ENCODE measurements at places on chromosomes 7 and 10.

GRCh38 chr10:100736809-100737354 lies 8.5 kb upstream of the PAX2 start:
- DNase-seq: no peak

- DNase-seq: no peak
Observed at GRCh38 chr7:71364551-71364950, 232.6 kb downstream of the GALNT17 start.

- DNase-seq: no peak
Observed at GRCh38 chr7:92595281-92595680, 5.1 kb upstream of the FAM133B start.

- DNase-seq: no peak
Observed at GRCh38 chr7:47128700-47129099, 453.2 kb downstream of the TNS3 start.

DNA sequence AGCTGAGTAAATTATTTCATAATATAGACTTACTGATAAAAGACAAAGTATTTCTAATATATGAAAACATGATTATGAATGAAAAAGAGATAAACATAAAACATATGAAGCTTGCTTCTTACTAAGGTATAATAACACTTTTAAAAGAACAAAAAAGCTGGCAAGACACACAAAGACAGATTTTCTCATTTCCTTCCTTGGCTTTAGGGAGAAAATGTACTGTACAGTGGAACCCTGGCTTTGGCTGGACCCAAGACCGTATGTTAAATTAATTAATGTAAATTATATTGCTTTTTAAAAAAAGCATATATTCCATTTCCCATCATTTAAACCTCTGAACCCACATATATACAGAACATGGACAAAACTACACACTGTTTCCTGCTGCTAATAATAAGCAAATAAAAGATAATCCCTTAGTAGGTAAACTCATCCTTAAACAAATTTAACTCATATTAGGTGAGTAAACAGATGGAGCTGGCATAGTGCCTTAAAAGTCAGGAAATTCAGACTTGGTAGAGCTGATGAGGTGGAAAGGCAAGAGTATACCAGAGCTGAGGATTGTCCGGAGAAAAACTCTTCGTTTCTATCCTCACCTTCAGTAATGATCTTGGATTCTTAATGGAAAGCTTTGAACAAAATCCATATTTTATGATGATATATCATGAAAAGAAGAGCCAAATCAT lies 1016.4 kb upstream of the KCND2 start:
- DNase-seq: no peak

GRCh38 chr7:91434836-91435235 lies 170.6 kb downstream of the FZD1 start:
- DNase-seq: no peak

DNA sequence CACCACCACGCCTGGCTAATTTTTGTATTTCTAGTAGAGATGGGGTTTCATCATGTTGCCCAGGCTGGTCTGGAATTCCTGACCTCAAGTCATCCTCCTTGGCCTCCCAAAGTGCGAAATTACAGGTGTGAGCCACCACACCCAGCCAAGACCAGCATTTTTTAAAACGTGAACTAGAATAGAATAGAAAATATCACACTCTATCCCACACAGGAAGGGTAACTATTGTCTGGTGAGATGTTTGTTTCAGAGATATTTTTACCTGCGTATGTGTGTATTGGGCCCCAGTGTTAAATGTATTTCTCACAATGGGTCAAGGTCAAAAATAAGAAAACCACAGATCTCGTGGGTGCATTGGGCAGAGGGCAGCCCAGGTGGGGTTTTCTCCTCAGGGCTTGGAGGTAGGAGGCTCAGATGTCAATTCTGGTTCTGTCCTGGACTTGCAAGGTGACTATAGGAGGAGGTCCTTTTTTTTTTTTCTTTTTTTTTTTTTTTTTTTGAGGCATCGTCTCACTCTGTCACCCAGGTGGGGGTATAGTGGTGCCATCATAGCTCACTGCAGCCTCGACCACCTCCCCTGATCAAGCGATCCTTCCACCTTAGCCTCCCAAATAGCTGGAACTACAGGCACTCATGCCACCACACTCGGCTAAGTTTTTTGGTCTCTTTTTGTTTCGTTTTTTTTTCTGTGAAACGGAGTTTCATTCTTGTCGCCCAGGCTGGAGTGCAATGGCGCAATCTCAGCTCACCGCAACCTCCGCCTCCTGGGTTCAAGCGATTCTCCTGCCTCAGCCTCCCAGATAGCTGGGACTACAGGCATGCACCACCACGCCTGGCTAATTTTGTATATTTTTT lies 19.0 kb downstream of the SH2B2 start:
- no peak for DNase-seq

DNA sequence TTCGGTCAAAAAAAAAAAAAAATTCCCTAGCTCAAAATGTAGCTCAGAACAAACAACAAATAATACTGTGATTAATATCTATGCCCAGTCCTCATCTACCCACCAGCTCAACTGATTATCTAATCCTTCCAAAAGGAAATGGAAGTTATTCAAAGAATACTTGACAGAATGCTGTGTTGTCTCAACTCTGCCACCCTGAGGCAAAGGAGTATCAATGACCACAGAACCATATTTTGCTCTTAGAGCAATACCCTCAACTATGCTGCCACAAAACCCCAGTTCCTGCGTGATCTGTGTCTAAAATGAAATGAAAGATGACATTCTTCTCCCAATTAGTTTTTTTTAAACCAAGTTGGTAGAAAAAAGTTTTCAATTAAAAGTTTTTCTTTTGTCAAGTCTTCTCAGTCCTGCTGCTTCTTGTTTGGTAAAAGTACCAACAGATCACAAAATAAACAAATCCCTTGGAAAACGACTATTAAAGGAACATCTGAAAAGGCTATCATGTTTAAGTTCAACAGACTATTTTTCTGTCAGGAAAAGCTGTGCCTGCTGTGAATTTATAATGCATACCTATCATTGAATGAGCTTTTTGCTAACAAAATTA lies 21.6 kb downstream of the RBM28 start:
- DNase-seq: no peak

- DNase-seq: no peak
Observed at GRCh38 chr10:6607778-6608177, 27.7 kb upstream of the PRKCQ start.

- no peak for DNase-seq
Observed at GRCh38 chr10:127470911-127471310, 78.2 kb upstream of the NPS start.

GRCh38 chr7:122309421-122309820 lies 4.9 kb upstream of the FEZF1 start:
- no peak for DNase-seq

GRCh38 chr7:19587291-19587690 lies 121.5 kb downstream of the POLR1F start:
- no peak for DNase-seq

DNA sequence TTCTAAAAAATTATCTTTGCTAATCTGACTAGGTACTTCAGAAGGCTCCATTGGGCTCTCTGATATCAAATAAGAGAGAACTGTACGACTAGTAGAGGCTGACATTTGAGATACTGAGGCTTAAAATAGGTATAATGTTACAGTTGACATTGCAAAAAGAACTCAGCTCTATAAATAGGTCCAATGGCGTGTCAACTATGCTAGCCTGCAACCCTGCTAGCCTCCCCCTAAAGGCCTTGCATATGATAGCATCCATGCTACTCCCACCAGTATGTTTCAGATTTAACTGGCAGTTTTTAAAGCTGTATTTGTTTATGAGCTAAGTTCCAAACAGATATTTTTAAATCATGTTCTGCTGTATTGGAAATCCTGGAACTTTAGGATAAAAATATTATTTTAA lies at the start of gene PPP1R3A:
PPP1R3A (minus strand) TSS at position 64 of the 400 bp plus-strand sequence; CDS start at position 51, 13 bp downstream.
- DNase-seq: no peak

GRCh38 chr7:72159911-72160310 lies 252.2 kb downstream of the CALN1 start:
- no peak for DNase-seq

GRCh38 chr7:79855172-79855571 lies 279.5 kb upstream of the GNAI1 start:
- DNase-seq: no peak

GRCh38 chr7:44617225-44617890 lies 10.9 kb downstream of the OGDH start:
- DNase-seq: no peak

- DNase-seq: no peak
Observed at GRCh38 chr7:36289833-36290661, 99.6 kb upstream of the ANLN start.

- no peak for DNase-seq
Observed at GRCh38 chr10:132102717-132103110, 37.0 kb downstream of the JAKMIP3 start.

GRCh38 chr7:121341933-121342332 lies 13.1 kb downstream of the WNT16 start:
- DNase-seq: no peak

Data from cortex of kidney (tissue), 1 donor.